ENCODE measurements at places on chromosomes 6 and 20. TPM values are rescaled to one million over a fixed set of nuclear protein-coding genes. Genes with fewer than 3 reads are reported as not detected.

Gene BTBD9
- polyA plus RNA-seq, result 6.0 TPM

Gene KHDC1L
- polyA plus RNA-seq, result not detected

Gene BPIFA2
- polyA plus RNA-seq, result not detected

Gene BMP2
- 0.83 TPM for polyA plus RNA-seq

Gene SLC22A16
- not detected for polyA plus RNA-seq

All from liver (tissue), 10 donors.